ENCODE measurements at places on chromosomes 4 and X. TPM values are rescaled to one million over a fixed set of nuclear protein-coding genes. Genes with fewer than 3 reads are reported as not detected.

DNA sequence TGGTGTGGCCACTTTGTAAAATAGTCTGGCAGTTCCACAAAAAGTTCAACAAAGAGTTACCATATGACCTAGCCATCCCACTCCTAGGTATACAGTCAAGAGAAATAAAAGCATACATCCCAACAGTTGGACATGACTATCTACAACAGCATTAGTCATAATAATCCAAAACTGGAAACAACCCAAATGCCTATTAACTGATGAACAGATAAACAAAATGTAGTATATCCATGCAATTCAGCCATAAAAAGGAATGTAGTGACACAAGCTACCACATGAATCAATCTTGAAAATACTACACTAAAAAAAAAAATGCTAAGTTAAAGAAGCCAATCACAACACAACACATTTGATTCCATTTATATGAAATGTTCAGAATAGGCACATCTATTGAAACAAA is 16.1 kb downstream of the MED14 start:
- H3K27me3 ChIP-seq: no peaks in the 10 kb centered on the region
- H3K4me3 ChIP-seq: no peak overlapping the region
- H3K27ac ChIP-seq: no peak overlapping the region

GRCh38 chr4:38154681-38155588 is 194.7 kb downstream of the PTTG2 start:
- no peaks in the 10 kb centered on the region for H3K27me3 ChIP-seq
- no peak for DNase-seq
- no peak overlapping the region for H3K4me3 ChIP-seq
- no peaks in the 10 kb centered on the region for H3K36me3 ChIP-seq
- H3K27ac ChIP-seq: peak overlapping the region; percentile 89

- H3K4me3 ChIP-seq: peak within 1 kb of the TSS; percentile 69
- no peaks in the 10 kb centered on the region for H3K4me1 ChIP-seq
- H3K36me3 ChIP-seq: no peaks in the 10 kb centered on the region
Measured at GRCh38 chr4:113979148-113979904, at the start of gene ARSJ. Gene ARSJ (minus strand): TSS chr4:113979647. CDS start chr4:113978834, 813 bp downstream.

DNA sequence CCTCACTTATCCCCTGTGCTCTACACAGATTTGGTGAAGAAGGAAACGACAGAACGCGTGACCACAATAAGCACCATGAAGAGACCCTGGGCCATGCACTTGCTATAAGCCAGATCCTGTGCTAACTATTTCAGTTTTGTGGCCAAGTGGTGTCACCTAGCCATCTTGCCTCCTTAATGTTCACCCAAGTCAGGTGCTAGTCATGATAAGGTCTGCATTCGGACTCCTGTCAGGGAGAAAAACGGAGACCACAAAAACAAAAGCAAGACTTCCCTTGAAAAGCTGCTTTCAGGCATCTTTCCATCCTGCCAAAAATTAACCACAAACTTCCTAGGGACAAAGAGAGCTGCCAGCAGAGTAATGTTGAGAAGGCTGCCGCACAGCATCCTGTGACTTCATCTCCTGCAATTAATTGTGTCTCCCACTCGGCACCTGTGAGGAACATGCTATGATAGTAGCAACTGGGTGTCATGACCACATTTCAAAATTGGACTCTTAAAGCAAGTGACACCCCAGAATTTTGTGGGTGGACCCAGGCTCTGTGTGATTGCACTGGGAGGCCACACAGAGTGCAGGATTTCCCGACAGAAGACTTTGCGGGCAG is 8.8 kb upstream of the IDS start:
- no peaks in the 10 kb centered on the region for H3K4me1 ChIP-seq
- DNase-seq: no peak
- no peak overlapping the region for H3K4me3 ChIP-seq

The FAM47E gene
- 0.44 TPM for total RNA-seq

The SRPX2 gene
- 24.0 TPM for total RNA-seq

The SMR3B gene
- total RNA-seq: not detected

Measured in esophagus squamous epithelium (tissue), 5 donors.